T-helper 2 cell (primary cell): ENCODE measurements at places on chromosomes 2 and 18.

DNA sequence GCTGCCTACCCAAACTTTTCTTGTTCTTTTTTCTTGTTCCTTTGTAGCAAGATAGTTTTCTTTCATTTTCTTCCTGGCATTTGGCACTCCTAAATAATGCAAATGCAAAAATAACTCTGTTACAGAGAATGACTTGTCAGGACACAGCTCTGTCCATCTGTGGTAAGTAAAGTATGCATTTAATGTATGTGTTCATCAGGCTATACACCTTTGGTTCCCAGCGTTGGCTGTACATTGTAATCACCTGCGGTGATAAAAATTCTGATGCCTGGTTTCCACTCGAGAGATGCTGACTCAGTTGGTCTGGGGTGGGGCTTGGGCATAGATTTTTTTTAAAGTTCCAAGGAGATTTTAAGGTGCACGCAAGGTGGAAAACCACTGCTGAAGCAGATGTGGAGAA, at the start of gene SERPINB13:
TSS of gene SERPINB13 (plus strand) at position 378 of the 400 bp plus-strand sequence. CDS start 1,325 bp downstream, outside the sequence.
- no peak for DNase-seq

- DNase-seq: no peak
These were observed 39.9 kb downstream of the NGEF start for GRCh38 chr2:232973011-232973735.

DNA sequence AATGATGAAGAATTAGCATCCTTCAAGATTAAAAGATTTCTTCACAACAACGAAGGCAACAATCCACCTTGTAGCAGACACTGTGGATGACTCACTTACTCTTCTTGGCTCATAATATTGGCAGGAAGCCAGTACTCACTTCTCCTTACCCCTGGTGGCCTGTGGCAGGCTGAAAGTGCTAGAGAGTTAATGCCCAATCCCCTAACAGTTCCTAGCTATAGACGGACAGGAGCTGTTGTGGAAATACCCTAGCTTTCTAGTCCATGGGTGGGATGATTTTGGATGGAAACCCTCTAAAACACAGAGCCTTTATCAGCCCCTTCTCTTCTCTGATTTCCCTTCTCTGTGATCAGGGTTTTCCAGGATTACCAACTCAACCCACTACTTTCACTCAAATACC, 128.6 kb upstream of the NYAP2 start:
- DNase-seq: no peak

GRCh38 chr2:144516411-144516980, 3.4 kb downstream of the ZEB2 start:
- DNase-seq: no peak

GRCh38 chr2:199704358-199705238, 146.4 kb downstream of the FTCDNL1 start:
- DNase-seq: no peak

- no peak for DNase-seq
These were observed 46.6 kb downstream of the BCL2L11 start for GRCh38 chr2:111167076-111167862.

DNA sequence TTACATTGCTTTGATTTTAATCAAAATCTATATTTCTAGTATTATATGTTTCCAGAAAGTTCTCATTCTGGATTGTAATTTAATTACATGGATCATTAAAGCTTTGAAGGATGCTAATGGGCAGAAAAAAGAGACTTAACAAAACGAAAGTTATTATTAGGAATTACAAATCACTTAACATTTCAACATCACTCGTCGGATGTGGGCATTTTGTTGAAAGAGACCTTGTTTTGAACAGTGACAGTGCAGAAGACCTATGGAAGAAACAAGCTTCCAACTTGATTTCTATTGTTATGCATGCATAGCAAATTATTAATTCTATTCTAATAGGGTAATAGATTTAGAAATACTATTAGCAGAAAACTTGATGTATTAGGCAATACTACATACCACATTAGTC, 31.4 kb upstream of the DARS1 start:
- DNase-seq: no peak

GRCh38 chr2:151302879-151303278, 13.4 kb upstream of the NMI start:
- DNase-seq: no peak

DNA sequence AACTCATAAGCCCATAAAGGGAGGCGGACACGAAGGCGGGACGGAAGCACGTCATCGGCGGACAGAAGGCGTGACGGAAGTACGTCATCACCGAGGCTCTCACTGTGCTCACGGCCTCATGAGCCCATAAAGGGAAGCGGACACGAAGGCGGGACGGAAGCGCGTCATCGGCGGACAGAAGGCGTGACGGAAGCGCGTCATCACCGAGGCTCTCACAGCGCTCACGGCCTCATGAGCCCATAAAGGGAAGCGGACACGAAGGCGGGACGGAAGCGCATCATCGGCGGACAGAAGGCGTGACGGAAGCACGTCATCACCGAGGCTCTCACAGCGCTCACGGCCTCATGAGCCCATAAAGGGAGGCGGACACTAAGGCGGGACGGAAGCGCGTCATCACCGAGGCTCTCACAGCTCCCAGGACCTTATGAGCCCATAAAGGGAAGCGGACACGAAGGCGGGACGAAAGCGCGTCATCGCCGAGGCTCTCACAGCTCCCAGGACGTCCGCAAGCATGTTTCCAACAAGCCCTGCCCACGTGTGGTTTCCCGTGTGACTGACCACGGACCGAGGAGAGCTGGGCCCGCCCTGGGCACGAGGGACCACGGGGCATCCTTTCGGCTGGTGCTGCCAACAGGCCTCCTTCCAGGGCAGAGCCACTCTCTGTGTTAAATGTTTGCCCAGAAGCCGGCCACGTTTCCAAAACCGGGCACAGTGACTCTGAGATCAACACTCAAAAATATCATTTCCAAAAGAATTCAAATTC, 182.7 kb upstream of the SALL3 start:
- DNase-seq: no peak

DNA sequence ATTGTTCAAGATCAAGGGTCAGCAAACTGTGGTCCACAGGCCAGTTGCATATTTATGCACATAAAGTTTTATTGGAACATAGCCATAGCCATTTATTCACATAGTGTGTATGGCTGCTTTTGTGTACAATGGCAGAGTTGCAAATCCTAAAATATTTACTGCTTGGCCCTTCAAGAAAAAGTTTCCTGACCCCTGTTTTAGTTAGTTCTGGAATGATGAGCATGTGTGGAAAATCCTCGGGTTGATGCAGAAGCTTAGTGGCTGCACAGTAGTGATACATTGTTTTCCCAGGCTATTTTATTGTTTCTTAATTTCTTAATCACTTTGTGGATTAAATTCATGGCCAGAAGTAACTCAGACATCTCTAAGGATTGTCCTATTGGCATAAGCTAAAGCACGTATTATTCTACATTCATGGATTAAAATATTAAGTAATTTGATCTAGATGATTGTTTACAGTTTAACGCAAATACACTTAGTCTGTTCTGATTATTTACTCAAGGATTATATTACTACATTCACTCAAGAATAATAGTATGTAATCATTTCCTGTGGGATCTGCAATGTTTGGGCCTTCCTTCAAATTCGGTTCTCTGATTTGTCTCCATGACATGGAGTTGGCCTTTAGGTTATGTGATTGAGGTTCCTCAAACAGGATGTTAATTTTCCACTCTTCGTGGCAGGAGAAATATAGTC, 165.5 kb downstream of the TMEM247 start:
- no peak for DNase-seq

DNA sequence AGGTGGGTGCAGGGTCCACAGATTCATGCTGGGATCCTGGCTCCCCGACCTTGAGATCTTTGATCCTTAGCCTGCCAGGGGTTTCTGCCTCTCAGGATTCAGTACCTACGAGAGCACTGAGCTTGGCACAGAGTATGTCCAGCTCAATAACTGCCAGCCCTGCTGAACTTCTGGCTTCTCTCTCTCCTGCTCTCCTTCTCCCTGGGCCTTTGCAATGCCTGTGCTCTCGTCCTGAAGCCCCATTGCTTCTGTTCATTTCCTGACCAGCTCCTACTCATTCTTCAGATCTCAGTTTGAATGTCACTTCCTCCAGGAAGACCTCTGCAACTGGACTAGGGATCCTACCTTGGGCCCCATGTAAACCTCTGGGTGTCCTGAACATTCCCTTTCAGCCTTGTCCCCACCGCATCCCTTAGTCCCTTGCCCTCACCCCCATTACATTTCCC, 113.8 kb upstream of the HAAO start:
- no peak for DNase-seq

- no peak for DNase-seq
These were observed 34.1 kb downstream of the AGAP1 start for GRCh38 chr2:235527806-235528469.

- DNase-seq: no peak
These were observed 192.7 kb upstream of the TANK start for GRCh38 chr2:160967523-160967922.

- no peak for DNase-seq
These were observed 50.4 kb downstream of the NCKAP5 start for GRCh38 chr2:133517876-133518275.

- DNase-seq: no peak
These were observed 9.2 kb downstream of the UXS1 start for GRCh38 chr2:106184857-106185256.

DNA sequence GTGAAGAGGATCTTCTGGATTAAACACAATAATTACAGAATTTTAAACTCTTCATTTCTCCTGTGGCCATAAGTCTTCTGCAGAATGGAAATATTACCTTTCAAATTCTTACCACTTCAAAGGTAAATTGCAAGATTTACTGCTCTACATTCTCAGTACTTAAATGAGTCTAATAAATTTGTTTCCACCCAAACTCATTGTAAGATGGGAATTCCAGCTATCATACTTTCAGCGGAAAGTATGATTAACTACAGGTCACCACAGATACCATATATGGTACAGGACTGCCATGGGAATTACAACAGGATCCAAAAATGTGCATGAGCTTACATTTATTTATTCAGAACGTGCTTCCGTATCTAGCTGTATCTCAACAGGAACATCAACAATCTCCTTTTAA, 3.1 kb downstream of the DSC3 start:
- DNase-seq: no peak

- DNase-seq: no peak
These were observed 188.6 kb downstream of the MYCN start for GRCh38 chr2:16128746-16129610.
